GM06990 (cell line): ENCODE measurements at places on chromosomes 6 and 20.

DNA sequence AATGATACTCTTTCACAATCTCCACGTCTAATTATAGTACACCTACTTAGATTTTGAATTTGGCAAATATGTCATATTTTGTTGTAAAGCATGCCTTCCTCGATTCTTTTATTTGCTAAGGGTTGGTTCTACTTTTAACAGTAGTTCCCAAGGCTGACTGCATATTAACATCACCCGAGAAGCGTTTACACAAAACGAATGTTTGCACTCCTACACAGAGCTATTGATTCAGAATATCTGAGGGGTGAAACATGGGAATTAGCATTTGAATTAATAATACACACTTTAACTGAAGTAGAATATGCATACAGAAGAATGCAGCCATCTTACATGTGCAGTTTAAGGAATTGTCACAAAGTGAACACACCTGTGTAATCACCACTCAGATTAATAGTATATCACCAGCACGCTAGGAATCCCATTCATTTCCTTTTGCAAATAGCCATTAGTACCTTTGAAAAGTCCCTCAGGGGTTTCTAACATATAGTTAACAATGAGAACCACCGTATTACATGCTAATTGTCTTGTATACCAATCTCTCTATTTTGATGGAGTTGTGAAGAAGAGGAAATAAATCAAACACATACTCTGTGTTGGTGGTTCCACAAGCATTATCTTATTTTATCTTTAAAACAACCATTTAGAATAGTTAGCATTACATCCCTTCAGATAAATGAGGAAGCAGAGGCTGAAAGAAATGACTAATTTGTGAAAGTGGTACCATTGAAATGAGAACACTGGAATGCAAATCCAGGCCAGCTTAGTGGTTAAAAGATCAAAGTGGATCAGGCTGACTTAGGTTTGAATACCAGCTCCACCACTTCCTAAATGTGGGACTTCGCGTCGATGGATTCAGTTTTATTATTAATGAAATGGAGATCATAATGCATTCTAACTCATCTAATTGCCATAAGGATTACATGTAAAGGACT, 317.6 kb downstream of the HDGFL1 start:
- DNase-seq: peak; percentile 52

DNA sequence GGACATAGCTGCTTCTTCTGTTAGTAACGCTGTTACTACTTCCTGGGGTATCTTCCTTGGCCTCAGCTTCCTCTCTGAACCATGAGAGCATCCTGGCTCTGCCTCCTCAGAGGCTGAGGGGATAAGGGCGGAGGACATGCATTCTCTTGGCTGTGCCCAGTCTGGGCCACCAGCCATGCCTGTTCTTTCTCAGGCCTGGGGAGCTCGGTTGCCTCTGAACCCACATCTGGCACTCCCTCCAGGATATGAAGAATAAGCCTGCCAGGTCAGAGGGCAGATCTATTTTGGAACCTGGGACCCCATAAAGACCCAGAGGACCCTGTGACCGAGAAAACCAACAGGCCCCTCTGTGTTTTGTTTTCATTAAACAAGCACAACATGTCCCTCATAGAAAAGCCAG, 6.6 kb upstream of the ANGPT4 start:
- no peak for DNase-seq

DNA sequence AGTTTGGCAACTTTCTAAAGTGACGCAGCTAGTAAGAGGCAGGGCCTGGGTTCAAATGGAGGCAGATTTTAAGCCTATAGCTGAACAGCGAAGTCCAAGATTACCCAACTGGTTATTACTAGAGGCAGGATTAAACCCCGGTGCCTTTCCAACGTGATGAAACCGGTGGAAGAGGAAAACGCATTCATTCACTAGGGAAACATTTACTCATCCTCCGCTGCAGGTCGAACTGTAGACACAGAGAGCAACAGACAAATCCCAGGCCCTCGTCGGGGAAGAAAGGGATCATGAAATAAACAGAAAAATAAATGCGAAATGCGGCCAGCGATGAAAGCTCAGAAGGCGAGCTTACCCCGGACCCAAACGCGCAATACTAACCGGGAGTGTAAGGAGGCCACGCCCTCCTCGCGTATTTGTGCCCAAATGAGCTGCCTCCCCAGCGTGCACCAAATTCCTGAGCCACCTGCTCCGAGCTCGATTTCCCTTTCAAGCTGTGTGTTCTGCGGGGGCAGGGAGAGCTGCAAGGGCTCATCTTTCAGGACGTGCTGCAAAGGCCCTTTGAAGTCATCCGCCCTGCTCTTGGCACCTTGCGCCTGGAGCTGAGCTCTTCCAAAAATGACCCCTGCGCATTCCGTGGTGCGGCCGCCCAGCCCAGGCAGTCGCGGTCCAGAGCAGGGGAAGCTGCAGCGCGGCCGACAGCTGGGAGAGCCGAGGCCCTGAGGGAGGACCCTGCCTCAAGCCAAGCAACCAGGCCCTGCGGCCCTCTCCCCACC, 46.9 kb downstream of the PDYN start:
- no peak for DNase-seq

GRCh38 chr6:131492932-131493573, 80.0 kb upstream of the ARG1 start:
- no peak for DNase-seq

GRCh38 chr6:156391061-156391672, 386.0 kb upstream of the ARID1B start:
- DNase-seq: no peak

GRCh38 chr20:53736757-53737395, 143.2 kb upstream of the ZNF217 start:
- no peak for DNase-seq

- no peak for DNase-seq
These were observed 6.2 kb downstream of the SAPCD1 start for GRCh38 chr6:31768363-31769257.

GRCh38 chr20:62302341-62303061, at the start of gene ADRM1:
ADRM1 (plus strand) TSS chr20:62302997; CDS start chr20:62303569, 572 bp downstream.
- DNase-seq: peak; percentile 99

DNA sequence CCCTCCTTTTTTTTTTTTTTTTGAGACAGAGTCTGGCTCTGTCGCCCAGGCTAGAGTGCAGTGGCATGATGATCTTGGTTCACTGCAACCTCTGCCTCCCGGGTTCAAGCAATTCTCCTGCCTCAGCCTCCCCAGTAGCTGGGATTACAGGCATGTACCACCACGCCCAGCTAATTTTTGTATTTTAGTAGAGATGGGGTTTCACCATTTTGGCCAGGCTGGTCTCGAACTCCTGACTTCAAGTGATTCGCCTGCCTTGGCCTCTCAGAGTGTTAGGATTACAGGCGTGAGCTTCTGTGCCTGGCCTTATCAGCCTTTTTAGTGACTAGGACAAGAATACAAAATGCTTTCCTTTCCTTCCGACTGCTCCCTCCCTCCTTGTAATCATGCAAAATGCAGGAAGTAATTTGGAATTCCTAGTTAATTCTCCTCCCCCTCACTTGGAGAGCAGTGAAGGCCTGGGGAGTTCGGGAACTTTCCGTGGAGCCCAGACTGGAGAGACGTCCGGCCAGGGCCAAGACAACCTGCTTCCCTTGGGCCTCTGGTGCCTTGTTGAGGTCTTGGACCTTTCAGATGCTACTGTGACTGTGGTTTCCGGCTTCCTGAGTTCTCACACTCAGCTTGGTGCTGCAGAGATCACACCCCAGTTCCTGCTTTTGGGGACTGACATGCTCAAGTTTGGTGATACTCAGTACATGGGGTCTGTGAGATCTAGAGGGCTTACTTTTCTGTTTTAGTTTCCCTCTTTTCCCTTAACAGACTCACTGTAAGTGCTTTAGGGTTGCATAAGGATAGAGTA, 3.9 kb upstream of the PHF20 start:
- peak; percentile 81 for DNase-seq

GRCh38 chr6:52577022-52577777, at the start of gene TRAM2:
TRAM2 (minus strand) TSS chr6:52577060; CDS start chr6:52576915, 145 bp downstream.
- DNase-seq: peak; percentile 84

DNA sequence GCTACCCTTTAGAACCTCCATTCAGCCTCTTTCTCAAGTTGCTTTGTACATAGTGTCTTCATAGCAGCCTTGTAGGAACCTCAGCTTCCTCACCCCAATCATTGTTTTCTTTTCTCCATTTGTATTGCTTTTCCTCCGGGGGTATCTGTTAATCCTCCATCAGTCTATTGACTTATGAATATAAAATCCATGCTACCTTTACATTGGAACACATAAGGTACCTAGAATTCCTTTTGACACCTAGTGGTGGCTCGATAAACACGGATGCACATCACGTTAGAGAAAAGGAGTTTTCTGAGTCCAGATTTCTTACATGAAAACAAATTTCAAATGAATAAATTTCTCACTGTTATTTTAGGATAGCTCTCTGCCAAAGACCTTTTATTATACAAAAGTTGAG, 6.3 kb upstream of the EDN1 start:
- DNase-seq: no peak

GRCh38 chr6:32203426-32204267, 11.2 kb upstream of the GPSM3 start:
- DNase-seq: no peak

DNA sequence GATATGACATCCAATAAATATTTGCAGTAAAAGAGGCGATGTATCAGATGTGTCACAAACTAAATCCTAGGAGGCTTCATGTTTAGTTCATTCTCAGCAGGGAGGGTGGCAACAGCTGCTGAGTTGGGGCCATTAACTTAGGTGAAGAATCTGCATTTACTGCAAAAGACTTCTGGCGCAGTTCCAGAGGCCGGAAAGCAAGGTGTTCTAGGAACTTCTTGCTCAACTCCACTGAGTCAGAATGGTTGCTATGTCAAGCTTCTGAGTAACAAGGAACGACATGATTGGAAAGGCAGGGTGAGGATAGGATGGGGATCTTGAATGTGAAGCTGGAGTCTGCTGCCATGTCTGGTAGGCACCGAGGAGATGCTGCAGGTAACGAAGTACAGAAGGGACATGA, 11.7 kb downstream of the ADNP start:
- no peak for DNase-seq

DNA sequence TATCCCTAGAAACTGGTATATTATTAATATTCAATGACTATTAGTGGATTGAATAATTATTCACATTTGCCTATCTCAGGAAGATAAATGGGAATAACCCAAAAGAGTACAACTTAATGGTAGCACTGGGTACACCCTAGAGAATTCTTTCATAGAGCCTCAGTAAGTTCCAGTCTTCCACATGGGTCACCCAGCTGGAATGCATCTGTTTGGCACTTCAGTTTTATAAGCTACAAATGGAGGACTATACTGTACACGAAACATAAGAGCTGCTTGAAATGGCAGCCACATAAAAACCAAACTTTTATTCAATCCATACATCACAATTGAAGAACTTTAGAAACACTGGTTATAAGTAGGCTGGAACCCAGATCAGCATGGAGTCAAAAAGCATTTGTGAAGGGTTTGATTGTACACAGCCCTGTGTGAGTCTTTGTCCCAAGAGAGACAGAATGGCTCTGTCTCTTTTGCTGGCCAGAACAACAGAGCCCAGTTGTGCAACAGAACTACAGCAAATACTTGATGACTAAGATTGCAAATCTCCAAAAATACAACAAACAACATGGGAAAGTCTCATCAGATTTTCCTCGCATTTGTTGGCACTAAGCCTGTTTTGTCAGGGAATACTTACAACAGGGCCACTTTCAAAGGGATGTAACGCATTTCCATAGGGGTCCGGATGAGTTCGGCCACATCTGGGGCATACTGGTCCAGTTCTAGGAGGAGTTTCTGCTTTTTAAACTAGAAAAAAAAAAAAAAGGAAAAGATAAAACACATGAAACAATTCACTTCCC, 39.5 kb downstream of the PIGU start:
- no peak for DNase-seq

GRCh38 chr20:17874271-17875105, 94.1 kb downstream of the SNX5 start:
- no peak for DNase-seq

DNA sequence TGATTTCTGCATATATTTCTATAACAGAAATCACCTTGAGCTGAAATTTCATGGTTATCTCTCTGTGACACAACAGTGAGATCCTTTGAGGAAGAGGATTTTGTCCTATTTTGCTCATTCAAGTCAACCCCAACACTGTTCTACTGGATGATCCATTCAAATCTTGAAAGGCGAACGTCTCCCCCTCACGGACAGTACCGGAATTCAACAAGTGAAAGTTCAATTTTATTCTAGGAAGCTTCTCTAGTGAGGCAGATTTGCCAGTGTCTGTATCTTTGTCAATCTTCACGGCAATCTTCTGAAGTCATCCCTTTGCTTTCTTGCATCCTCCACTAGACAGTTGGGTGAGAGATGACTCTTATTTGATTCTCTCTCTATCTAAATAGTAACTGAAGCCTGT, 91.7 kb upstream of the PDE7B start:
- DNase-seq: no peak

GRCh38 chr6:31473780-31474761, 23.9 kb upstream of the MICB start:
- no peak for DNase-seq

DNA sequence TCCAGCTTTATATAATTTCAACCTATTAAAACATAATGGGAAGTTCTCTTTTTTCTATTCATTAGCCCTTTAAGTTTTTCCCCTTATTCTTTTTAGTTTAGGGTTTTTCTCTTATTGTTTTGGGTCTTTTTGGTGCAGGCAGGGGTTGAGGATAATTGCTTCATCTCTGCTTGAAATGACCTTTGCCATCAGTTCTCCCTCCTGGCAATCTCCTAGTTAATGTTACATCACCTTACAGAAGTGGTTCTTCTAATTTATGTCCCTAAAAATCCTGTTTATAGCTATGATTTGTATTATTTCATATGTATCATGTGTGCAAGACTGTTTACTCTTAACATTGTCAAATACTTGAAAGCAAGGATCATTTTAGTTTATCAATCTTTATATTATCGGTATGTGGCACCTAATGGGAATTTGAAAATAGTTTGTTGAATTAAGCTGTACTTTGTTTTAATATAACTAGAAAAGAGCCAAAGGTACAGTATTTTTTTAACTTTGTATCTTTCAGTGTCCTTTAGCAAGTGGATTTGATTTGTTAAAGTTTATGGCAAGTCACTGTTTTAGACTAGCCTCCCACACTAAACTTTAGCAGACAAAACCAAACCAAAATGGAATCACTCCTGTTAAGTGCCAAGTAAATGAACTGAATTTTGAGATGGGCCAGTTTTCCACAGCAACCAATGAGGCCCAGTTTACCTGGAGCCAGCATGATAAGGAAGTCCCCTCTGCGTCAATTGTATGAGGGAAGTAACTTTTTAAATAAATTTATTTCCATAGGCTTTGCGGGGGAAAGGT, 26.6 kb upstream of the RUNX2 start:
- no peak for DNase-seq

- no peak for DNase-seq
These were observed 171.9 kb upstream of the PRND start for GRCh38 chr20:4549711-4550259.

DNA sequence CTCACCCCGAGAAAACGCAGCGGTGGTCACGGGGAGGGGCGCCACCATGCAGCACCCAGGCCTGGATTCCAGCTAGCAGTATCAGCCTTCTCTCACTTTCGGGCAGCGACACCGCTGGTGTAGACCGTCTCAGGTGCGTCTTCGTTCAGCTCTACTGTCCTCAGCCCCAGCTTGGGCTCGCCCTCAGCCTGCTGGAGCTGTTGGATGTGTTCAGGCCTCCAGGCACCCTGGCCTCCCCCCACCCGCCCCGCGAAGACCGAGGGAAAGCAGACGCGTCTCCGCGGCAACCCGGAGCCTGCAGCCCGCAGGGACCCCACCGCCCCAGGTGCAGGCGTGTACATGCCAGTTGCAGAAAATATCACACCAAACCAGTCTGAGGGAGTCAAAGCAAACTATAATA, 60.8 kb upstream of the CARMIL1 start:
- DNase-seq: no peak

- no peak for DNase-seq
These were observed 36.2 kb upstream of the RNF24 start for GRCh38 chr20:4051413-4052138.

- DNase-seq: peak; percentile 40
These were observed 33.7 kb upstream of the HIVEP1 start for GRCh38 chr6:11978169-11978987.
